ENCODE measurements at places on chromosomes 11 and 22. TPM values are rescaled to one million over a fixed set of nuclear protein-coding genes. Genes with fewer than 3 reads are reported as not detected.

Gene TRPC6
- total RNA-seq = not detected

- no peak for DNase-seq
Measured at GRCh38 chr11:119752345-119752871, 23.4 kb upstream of the NECTIN1 start.

- no peak for DNase-seq
Measured at GRCh38 chr11:134576721-134577171, 164.7 kb upstream of the B3GAT1 start.

Gene PPFIBP2
- total RNA-seq = 13.6 TPM

DNA sequence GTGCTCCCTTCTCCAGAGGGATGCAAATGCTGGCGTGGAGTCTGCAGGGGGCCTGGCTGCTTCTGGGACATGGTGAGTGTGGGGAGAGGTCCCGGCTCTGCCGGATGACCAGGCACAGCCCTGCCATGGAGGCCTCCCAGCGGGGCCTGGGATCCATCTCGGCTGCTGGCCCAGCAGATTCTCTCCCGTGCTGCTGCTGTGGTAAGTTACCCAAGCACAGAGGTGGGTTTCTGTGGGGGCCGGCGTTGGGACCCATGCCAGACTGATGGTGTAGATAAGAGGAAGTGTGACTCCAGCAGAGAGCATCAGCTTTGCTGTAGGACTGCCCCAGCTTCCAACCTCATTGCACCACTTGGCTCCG, 147.5 kb upstream of the B3GAT1 start:
- DNase-seq = no peak

DNA sequence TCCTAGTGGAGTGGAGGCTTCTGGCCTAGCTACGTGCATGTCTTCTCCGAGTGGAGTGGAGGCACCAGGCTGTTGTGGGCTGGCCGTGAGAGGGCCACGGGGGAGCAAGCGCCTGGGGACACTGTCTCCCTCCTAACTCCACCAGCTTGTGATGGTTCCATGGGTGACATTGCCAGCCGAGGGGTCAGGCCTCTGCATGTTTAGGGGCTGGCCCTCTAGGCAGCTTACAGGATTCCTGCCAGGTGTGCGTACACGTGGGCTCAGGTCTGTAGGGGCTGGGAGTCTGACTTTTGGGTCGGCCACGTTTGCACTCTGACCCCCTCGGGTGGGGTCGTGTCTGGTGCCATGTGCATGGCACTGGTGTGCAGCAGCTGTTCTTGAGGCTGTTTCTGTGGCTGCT, 31.6 kb downstream of the TBC1D22A start:
- no peak for DNase-seq

Gene GGT1
- total RNA-seq = 10.2 TPM

GRCh38 chr11:10305262-10305963, 540 bp downstream of the ADM start:
- peak; percentile 34 for DNase-seq

GRCh38 chr11:10641177-10641911, 52.2 kb downstream of the IRAG1 start:
- DNase-seq = no peak

DNA sequence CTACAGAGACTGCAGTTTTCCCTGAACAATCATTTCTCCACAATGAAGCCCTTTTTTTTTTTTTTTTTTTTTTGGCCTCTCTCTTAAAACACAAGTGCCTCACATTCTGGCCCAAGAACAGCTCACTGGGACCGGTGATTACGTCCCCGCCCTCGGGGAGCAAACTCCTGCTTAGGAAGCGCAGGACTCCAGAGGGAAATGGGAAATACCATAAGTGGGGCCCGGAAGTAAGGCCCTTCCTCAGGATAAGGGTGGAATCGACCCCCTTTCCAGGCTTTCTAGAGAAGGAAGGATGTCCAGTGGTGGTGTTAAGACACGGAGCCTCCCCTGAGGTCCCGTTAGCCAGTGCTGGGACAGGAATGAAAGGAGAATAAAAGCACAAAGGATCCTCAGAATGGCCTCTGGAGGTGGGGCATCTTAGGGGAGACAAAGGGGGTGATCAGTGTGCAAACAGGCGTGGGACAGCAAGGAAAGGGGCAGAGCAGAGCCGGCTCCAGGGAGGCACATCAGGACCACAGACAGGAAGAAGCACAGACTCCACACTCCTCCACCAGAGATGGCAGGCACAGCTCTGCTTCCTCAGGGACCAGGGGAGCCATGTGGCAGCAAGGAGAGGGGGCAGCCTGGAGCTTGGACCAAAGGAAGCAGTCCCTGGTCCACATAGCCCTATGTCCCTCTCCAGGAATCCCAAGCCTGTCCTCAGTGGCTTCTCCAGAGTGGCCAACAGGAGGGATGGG, 61.3 kb downstream of the CHST1 start:
- DNase-seq = no peak

DNA sequence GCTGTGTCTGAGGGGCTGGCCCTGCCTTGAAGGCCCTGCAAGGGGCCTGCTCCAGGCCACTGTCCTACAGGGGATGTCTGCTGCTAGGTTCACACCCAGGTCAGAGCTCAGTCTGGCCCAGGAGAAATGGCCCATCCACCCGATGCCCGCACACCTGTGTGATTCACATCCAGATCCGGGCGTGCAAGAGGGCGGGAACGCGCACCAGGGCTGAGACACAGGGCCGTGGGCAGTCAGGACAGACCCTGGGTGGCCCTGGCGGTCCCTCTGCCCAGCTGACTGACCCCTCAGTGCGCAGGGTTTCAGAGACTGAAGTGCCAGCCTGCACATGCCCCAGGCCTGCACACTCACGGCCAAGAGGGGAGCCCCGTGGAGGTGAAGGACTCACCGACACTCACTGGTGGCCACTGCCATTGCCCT, 7.4 kb downstream of the TOLLIP start:
- no peak for DNase-seq

GRCh38 chr11:112769170-112769569, 192.1 kb upstream of the NCAM1 start:
- DNase-seq = no peak

DNA sequence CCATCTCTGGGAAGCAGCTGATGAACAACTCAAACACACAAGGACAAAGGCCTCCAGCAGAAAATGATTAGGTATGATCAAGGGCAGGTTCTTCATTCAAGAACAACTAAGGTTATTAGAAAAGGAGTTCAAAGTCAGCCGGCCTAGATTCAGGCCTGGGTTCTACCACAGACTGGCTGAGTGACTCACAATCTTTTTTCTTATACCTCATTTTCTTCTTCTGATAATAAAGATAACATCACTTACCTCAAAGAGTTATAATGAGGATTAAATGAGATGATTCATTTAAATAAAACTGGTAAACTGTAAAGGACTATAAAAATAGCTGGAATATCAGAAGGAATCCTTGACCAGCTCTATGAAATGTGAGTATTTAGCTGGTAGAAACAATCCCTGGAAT, 49.3 kb upstream of the PPP2R1B start:
- no peak for DNase-seq

Gene SYT8
- 8.9 TPM for total RNA-seq

- DNase-seq = no peak
Measured at GRCh38 chr11:132033051-132033450, 662.6 kb downstream of the NTM start.

- no peak for DNase-seq
Measured at GRCh38 chr11:69355346-69355940, 61.5 kb downstream of the MYEOV start.

GRCh38 chr11:111021131-111021530, 224.4 kb upstream of the POU2AF2 start:
- DNase-seq = no peak

Gene RPL27A
- total RNA-seq = 548 TPM

Gene TSSK2
- not detected for total RNA-seq

Gene NEFH
- 5.1 TPM for total RNA-seq

GRCh38 chr11:3002351-3002861, 10.3 kb upstream of the NAP1L4 start:
- no peak for DNase-seq

- no peak for DNase-seq
Measured at GRCh38 chr11:133029107-133029506, 503.2 kb downstream of the OPCML start.

Gene HSD17B12
- 112 TPM for total RNA-seq

Gene BAIAP2L2
- 7.1 TPM for total RNA-seq

DNA sequence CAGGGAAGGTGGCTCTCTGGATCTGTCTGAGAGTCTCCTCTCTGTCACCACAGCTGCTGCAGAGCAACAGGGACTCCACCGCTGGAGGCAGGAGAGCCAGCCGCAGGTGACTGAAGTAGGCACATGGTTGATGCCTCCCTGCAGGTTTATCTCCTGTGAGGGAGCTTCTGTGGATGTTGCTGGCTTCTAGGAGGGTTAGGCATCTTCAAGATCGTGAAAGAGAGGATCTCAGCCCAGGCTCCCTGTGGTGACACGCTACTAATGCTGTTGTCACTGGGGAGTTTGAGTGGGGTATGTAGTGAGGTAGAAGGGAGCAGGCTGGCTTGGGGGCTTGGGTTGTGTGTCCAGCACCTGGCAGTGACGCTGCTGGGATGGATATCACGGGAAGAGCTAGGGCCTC, 34.1 kb downstream of the DAGLA start:
- no peak for DNase-seq

GRCh38 chr11:44338026-44338425, 28.1 kb upstream of the ALX4 start:
- DNase-seq = no peak

- peak; percentile 88 for DNase-seq
Measured at GRCh38 chr11:67265633-67266448, 432 bp upstream of the GRK2 start.

DNA sequence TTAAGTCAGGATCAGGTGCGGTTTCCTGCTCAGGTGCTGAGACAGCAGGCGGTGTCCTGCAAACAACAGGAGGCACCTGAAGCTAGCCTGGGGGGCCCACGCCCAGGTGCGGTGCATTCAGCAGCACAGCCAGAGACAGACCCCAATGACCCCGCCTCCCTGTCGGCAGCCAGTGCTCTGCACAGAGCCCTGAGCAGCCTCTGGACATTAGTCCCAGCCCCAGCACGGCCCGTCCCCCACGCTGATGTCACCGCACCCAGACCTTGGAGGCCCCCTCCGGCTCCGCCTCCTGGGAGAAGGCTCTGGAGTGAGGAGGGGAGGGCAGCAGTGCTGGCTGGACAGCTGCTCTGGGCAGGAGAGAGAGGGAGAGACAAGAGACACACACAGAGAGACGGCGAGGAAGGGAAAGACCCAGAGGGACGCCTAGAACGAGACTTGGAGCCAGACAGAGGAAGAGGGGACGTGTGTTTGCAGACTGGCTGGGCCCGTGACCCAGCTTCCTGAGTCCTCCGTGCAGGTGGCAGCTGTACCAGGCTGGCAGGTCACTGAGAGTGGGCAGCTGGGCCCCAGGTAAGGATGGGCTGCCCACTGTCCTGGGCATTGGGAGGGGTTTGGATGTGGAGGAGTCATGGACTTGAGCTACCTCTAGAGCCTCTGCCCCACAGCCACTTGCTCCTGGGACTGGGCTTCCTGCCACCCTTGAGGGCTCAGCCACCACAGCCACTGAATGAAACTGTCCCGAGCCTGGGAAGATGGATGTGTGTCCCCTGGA, at the start of gene MYO7A:
TSS of gene MYO7A (plus strand) at position 327 of the 772 bp plus-strand sequence. CDS start 2,389 bp downstream, outside the sequence.
- no peak for DNase-seq

Gene HIC2
- total RNA-seq = 3.5 TPM

Gene HEPHL1
- not detected for total RNA-seq

GRCh38 chr22:33022231-33022630, 36.0 kb downstream of the SYN3 start:
- no peak for DNase-seq

DNA sequence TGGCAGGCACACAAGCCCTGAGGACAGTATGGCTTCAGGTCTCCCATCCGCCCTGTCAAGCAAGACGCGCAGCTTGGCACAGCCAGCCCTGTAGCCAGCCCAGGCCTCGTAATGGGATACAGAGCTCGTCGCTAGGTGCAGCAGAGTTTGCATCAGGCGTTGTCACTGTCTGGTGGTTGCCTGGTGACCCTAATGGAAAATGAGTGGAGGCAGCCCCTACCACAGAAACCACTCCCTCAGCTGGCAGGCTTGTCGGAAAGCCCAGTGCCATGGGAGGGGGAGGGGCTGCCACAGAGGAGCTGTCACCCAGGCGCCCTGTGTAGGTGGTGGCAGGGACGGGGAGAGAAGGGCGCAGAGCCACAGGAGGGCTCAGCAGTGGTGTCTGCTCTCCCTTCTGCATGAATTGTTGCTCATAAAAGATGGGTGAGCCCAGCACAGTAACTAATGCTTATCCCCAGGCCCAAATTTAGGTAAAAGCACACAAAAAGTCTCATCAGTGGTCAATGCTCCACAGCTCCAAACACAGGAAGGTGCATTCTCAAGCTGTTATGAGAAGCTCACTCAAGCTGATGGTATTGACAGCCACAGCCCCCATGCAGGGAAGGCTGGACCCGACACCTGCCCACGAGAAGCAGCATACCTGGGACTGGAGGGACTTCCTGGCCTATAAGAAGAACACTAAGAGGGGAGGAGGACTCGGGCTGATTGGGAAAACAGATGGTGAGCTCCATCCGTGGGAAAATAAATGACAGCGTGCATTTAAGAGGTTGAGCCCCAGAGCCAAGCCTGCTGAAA, 164.6 kb downstream of the ETS1 start:
- DNase-seq = no peak

Gene RNF215
- total RNA-seq = 33.8 TPM

GRCh38 chr22:29308791-29309262, 2.4 kb downstream of the GAS2L1 start:
- DNase-seq = no peak

DNA sequence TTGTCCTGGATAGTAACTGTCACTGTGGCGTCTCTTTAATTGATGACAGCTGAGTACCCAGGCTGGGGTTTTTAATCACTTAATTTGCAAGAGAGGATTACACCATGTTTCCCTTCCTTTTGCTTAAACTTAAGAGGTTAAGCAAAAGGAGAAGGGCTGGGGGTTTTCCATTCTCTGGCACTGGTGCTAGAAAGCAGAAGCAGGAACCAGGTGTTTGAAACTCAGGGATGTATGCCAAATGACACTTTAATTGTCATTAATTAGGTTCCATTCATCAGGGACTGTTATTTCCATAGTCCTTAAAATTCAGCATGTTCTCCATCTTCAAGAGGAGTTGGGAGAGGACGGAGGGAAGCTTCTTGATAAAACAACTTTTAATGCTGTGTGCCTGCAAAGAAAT, 746.2 kb downstream of the NELL1 start:
- no peak for DNase-seq
